ENCODE measurements at places on chromosomes 3 and 15. TPM values are rescaled to one million over a fixed set of nuclear protein-coding genes. Genes with fewer than 3 reads are reported as not detected.

DNA sequence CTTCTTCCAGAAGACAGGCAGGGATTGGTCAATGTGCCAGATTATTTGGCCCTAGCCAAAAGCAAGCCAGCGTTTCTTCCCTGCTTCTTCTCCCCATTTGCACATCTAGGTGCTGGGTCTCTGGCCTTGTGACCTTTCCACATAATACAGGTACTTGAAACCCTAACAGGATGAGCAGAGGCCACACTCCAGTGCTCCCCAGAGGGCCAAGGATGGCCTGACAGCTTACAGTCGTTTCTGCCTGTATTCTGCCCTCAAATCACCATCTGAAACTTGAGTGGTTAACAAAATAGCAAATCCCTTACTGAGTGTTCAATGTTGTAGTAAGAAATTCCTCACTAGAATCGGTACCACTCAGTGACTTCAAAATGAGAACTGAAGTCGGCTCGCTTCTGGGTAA, 29.1 kb downstream of the MKRN2 start:
- peaks cover 66% of the 10 kb centered on the region for H3K36me3 ChIP-seq
- H3K27ac ChIP-seq, result no peak overlapping the region
- H3K4me3 ChIP-seq, result no peak overlapping the region
- no peaks in the 10 kb centered on the region for H3K4me1 ChIP-seq

DNA sequence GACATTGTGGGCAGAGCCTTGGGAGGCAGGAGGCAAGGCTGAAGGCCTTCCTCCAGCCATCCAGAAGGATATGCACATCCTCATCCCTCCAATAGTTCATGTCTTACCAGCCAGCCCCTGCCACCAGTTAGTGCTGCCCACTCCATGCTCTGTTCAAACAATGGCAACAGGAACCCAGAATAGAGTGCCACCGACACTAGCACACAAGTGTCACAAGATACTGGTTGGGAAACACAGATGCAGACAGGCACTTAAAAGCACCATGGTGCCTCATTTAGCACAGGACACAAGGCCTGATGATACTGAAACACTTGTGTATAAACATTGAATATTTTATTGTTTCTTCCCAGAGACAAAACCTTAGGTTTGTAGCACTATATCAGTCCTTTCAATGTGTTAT, 56.5 kb upstream of the MYO5C start:
- H3K4me3 ChIP-seq, result no peak overlapping the region
- H3K36me3 ChIP-seq, result peaks cover 23% of the 10 kb centered on the region
- H3K27ac ChIP-seq, result no peak overlapping the region

DNA sequence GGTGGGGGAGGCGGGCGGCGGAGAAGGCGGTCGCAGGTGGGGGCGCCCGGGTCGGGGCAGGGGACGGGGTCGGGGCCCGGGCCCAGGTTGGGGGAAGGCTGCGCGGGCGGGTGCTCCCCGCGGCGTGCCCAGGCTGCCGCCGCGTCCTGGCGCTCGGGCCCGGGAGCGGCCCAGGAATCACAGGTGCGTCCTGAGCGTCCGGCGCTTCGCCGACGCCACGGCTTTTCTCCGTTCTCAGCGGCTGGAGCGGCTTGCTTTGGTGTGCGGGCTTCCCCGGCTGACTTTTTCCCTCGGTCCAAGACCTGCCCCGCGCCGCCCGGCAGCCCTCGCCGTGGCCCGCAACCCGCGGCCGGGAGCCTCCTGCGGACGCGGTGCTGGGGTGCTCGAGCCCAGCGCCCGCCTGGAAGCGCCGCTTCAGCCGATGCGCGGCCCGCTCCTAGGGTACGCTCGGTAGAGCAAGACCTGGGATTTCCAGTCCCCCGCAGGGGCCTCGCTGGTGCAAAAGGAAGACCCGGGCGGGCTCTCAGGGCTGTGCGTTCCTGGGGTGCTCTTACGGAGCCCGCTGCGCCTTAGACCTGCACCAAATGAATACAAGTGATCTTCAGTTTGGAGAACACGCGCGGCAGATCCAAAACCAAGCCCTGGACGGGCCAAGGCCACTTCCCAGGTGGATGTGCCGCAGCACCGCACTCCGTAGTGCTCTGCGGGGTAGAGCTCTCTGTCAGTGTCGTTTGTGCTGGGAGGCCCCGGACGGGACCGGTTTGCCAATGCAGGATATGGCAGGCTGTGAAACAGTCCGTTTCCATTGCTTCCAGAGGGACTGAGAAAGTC, 639 bp downstream of the NIPA1 start:
- peak overlapping the region; percentile 65 for H3K27ac ChIP-seq
- H3K36me3 ChIP-seq, result peaks cover 36% of the 10 kb centered on the region
- H3K27me3 ChIP-seq, result no peaks in the 10 kb centered on the region
- H3K4me1 ChIP-seq, result peaks cover 22% of the 10 kb centered on the region
- H3K4me3 ChIP-seq, result peak overlapping the region; percentile 80
- peak; percentile 31 for DNase-seq

DNA sequence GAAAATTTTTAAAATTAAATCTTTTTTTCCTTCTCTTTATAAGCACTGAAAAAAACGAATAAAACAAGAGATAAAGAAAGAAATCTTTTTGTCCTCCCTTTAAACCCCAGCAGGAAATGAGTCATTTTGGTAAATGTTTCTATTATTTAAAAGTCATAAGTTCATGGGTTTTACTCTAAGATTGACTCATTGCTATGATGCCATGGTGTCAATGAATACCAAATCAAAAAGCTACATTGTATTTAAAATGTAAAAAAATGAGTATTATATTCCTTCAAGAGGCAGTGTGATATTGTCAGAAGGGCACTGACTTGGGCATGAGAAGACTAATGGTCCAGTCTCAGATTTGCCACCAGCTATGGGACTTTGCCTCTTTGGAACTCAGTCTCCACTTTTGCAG, 303.4 kb upstream of the DNAJC19 start:
- no peaks in the 10 kb centered on the region for H3K36me3 ChIP-seq
- no peak overlapping the region for H3K4me3 ChIP-seq
- H3K27ac ChIP-seq, result no peak overlapping the region
- H3K27me3 ChIP-seq, result peaks cover 1% of the 10 kb centered on the region
- no peaks in the 10 kb centered on the region for H3K4me1 ChIP-seq
- DNase-seq, result no peak

DNA sequence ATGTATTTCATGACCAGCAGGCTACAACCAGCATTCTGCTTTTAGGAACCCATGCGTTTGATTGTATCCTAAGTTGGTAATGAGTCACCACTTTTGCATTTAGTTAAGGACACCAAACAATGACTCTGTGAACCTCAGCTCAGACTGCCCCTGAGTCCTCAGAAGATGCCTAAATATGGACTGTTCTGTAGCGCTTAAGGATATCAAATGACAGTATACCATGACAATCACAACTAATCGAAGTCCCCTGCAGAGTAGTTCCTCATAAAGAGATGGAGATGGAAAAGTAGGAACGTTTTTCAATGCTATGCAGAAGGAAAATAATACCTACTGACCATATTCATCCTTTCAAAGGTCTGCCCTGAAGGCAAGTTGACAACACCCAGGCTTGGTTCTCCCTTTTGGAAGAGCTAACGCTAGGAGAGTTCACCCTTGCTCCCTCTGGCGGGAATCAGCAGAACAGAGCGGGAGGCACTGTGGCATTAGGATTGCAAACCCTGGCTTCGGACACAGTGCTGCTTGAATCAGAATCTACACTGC, 508.6 kb downstream of the FHIT start:
- no peak overlapping the region for H3K27ac ChIP-seq
- no peaks in the 10 kb centered on the region for H3K36me3 ChIP-seq
- H3K27me3 ChIP-seq, result peaks cover 3% of the 10 kb centered on the region
- DNase-seq, result no peak
- H3K4me1 ChIP-seq, result peaks cover 6% of the 10 kb centered on the region

GRCh38 chr3:65020281-65021160, 332.7 kb upstream of the ADAMTS9 start:
- no peaks in the 10 kb centered on the region for H3K36me3 ChIP-seq
- no peak overlapping the region for H3K27ac ChIP-seq
- H3K27me3 ChIP-seq, result no peaks in the 10 kb centered on the region
- H3K4me1 ChIP-seq, result no peaks in the 10 kb centered on the region

The APBA2 gene
- total RNA-seq, result 1.2 TPM

The TTLL13 gene
- total RNA-seq, result 1.3 TPM

The SMARCC1 gene
- total RNA-seq, result 166 TPM

The LIPC gene
- 1.7 TPM for total RNA-seq

The TMEM202 gene
- total RNA-seq, result not detected

The TAGLN3 gene
- total RNA-seq, result 0.46 TPM

The NLGN1 gene
- total RNA-seq, result not detected
